ENCODE measurements at places on chromosomes 16 and 17.

GRCh38 chr16:29029168-29029994 lies 44.5 kb downstream of the LAT start:
- no peak for DNase-seq

- DNase-seq: no peak
These were observed 30.5 kb downstream of the KIAA0753 start for GRCh38 chr17:6610011-6610410.

DNA sequence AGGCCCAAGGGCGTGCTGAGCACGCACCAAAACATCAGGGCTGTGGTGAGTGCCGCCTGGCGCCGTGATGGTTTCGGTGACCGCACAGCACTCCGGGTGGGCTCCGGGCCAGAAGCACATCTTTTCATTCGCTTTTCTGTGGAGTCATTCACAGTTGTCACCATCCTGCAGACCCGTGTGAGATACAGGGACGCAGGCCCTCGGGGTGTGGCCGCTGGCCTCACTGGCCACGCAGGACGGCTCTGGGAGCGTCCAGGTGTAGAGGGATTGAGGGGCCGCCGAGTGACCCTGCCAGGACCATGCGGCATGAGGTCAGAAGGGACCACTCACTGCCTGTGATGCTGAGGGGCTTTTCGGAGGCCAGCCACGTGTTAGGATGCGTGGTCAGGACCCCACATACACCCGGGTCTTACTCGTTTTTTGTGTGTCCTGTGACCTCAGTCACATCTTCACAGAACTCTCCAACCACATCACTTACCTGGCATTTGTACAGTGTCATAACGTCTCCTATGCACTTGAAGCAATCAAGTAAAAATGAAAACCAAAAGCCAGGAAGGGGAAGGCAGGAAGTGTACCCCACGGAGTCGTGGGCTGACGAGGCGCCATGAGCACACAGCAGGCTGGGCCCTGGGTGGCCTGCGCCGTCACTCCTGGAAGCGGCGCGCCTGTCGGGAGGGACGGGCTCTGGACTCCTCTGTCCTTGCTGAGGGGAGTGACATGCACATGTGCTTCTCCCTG lies 7.8 kb downstream of the ACSF3 start:
- no peak for DNase-seq

DNA sequence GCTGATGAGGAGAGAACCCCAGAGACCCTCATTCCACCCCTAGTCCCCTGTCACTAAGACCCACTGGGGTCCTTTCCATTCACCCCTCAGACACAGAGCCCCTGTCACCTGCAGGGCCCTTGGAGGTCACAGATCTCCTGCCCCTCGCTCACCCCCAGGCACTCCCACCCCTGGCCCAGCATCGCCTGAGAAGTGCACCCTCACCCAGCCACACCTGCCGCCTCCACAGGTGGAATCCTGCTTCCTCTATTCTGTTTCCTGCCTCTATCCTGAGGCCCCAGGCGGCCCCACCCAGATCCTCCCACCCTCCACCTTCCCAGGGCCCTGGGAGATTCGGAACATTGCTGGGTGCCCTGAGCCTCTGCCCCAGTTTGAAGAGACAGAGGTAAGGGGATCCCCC lies 13.8 kb upstream of the KRT17 start:
- no peak for DNase-seq

DNA sequence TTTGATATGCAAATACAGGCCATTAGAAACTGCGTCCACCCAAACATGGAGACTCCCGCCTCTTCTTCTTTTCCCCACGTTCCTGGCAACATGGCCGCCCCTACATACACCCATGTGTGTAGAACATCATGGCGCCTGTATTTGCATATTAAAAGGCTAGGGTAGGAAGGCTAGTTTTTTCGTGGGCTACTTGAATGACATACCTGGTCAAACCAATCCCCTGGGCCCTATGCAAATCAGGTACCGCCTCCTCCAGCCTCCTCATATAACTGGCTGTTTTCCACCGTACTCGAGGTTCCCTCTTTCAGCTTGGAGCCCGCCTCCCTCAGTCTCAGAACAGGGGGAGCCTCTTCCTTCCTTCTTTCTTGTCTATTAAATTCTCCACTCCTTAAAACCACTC lies 840 bp upstream of the CD300LB start:
- DNase-seq: peak; percentile 34

DNA sequence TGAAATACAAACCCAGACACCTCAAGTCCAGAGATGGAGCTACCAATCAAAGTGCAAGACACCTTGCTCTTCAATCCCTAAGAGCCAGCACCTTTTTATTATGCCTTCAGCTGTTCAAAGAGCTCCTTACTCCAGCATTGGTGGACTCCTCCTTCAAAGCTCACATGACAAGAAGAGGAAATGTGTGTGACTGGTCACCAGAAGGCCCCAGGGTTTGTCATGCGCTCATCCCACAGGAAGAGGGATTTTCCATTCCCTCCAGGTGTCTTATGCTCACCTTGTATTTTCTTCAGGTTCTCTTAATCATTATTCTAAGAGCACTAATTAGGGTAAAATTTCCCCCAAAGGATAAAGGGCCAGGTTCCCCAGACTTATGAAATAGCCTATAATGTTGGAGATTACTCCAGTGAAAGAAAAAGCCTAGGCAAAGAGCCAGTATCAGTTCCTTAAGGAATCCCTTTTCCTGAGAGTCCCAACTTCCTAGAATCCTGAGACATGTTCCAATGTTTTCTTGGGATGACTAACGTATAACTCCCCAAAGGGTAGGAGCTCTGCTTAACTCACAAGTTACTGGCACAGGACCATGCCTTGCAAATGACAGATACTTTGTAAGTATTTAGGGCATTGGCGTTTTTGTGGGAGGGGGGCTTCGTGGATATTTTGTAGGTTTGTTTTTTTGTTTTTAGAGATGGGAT lies 56.9 kb upstream of the SOX9 start:
- DNase-seq: no peak

- no peak for DNase-seq
These were observed 27.3 kb downstream of the SLC6A4 start for GRCh38 chr17:30208214-30208613.

DNA sequence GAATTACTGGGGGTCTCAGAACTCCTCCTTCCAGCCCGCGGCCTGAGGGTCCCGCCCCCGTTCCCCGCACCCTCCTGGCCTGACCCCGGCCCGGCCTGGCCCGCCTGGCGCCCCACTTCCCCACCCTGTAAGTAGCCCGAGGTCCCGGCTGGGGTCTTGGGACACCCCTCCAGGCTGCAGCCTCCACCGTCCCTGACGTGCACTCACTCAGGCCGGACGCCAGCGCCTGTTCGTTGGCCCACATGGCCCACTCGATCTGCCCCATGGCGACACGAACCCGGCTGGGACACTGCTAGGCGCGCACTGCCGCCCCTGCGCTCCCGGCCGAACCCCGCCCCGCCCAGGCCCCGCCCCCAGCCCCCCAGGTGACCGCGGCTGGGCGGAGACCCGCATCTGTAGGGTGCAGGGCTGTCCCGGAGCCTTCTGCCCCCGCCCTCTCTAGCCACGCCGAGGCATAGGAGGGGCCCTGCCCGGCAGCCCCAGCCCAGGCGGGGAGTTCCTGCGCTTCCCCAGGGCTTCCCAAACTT lies at the start of gene CYBA:
Gene CYBA, minus strand, starts transcription at position 305 of the 527 bp plus-strand sequence. Its CDS starts 40 bp downstream, at position 265.
- peak; percentile 72 for DNase-seq

GRCh38 chr17:40323391-40324381 lies 14.7 kb downstream of the RARA start:
- DNase-seq: peak; percentile 21

DNA sequence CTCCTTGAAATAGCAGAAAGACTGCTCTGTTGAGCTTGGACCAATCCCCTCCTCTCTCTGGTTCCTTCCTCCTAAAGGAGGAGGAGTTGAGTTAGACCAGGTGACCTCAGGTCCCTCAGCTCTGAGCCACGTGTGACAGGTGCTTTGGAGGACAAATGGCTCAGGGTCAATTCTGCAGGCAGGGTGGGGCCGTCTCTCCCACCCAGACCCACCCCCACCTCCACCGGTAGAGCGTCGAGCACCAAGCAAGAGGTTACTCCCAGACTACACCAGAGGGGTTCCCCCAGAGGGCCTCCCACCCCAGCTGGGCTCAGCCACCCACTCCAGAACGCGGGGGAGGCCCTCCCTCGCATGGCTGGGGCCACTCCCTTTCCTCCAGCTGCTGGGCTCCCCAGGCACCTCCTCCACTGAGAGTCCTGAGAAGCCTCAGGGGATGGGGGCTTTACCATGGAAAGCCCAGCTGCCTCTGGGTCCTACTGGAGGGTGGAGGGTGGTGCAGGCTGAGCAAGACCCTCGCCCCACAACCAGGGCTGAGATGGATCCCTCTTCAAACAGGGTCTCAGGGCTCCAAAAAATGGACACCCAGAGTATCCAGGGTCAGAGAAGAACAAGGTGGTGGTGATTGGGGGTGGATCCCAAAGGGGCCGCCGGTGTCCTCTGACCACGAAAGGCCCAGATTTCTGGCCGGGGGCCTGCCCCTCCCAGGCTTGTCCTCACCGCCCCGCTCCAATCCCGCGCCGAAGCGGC lies 7.6 kb downstream of the MYO1C start:
- peak; percentile 50 for DNase-seq

DNA sequence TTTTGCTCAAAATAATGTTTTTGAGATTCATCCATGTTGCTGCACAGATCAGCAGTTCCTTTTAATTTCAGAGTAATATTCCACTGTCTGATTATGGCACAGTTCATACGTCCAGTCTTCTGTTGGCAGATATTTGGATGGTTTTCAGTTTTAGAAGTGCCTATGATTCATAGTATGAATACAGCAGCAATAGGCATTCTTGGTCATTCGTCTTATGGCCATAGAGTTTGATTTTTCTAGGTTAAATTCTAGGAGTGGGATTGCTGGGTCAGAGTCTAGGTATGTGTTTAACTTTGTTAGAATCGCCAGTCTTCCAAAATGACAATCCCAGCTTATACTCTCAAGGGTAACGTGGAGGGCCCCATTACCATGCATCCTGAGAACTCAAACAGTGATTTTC lies 11.5 kb upstream of the IL34 start:
- no peak for DNase-seq

- DNase-seq: no peak
These were observed 22.2 kb downstream of the WIPF2 start for GRCh38 chr17:40241252-40241834.

- no peak for DNase-seq
These were observed 64.8 kb downstream of the TUBD1 start for GRCh38 chr17:59827721-59828477.

DNA sequence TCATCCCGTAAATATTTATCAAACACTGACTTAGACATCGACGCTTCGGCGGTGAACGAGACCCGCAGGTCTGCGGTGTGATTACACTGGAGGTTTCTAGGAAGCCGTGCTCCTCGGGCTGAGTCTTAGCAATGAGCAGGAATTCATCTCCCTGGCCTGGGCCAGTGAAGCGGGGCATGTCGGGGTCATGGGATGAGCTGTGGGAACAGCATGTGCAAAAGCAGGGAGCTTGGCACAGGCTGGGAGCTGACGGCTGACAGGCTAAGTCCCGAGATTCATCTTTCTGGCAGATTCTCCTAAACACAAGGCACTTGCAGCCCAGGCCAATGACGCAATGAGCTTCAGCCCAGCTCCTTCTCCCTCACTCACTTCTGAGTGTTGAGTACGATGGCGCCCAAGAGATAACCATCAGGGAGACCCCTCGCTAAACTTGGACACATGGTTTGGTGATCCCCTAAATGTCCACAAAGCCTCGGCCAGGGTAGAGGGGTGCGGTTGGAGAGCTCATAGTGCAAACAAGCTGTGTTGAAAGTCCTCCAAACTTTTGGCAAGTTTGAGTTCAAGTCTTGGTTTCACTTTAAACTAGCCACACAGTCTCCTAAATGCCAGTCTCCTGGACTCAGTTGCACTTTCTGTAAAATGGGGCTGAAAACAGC lies 12.8 kb downstream of the CRISPLD2 start:
- DNase-seq: no peak

DNA sequence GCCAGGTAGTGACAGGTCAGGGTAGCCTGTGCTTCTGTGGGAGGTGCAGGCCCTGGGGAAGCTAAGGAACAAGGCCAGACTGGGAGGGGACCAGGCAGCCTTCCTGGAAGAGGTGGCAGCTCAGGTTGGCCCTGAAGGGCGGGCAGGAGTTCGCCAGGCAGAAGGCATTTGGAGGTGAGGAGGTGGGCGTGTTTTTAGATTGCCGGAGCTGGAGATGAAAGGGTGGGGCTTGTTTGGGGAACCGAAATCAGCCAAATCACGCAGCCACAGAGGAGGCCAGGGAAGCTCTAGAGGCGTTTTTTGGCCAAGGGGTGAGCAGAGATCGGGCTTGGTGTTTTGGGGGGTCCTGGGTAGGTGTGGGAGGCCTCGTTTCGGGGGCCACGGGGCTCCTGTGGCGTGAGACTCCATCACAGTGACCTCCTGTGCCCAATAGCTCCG lies 7.6 kb downstream of the ADCY7 start:
- DNase-seq: peak; percentile 74

DNA sequence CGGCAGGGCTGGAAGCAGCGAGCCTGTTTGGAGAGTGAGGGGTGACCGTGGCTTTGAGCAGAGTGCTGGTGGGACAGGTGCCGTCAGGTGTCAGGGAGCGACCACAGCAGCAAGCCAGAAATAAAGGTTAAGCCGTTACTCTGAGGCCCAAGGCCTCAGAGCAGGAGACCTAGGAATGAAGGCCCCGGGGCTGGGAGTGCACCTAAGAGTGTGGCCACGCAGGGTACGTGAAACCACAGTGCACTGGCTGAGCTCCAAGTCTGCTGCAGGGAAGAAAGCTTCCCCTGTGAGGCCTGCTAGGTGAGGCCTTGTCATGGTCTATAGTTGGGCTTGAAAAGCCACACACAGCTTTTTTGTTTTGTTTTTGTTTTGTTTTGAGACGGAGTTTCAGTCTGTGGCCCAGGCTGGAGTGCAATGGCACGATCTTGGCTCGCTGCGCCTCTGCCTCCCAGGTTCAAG lies 8.7 kb downstream of the CLUAP1 start:
- DNase-seq: peak; percentile 85

DNA sequence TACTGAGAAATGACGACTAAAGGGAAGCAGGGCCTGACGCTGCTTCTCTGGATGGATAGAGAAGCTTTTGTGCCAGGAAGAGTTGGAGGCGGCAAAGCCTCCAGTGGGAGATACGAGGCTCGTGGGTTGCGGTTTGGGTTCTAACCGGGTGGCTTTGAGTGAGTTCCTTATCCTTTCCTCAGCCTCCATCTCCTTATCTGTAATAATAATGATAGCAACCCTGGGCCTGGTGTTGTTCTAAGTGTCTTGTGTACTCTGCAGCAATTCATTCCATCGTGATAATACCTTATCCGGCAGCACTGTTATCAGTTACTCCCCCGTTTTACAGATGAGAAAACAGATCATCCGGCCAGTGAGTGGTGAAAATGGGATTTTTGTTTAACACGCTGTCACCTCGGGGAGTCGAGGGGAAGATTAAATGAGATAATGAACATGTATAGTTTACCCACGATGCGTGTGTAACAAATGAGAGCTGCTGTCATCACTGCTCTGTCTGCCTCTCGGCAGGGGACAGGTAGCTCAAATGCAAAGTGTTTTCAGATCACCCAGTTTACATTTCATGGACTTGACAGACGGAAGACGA lies 52.0 kb upstream of the LHX1 start:
- no peak for DNase-seq

DNA sequence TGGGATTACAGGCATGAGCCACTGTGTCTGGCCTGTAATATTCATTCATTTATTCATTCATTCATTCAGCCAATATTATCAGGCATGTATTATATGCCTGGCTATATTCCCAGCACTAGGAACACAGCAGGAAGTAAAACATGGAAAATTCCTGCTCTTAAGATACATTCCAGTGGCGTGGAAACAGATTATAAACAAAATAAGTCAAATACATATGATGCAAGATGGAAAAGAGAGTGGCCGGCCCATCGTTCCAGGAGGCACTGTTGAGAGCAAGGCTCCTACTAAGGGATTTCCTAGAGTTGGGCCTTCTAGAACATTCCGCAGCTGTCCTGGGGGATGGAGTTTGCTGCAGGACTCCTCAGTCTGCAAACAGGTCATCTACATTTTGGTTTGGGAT lies 17.7 kb downstream of the ADCY9 start:
- DNase-seq: no peak
